ENCODE measurements at places on chromosomes 1 and 21.
A peak's percentile ranks its signal among the peaks of the same experiment; 100 is the strongest.

- no peak for DNase-seq
These were observed 39.9 kb downstream of the SPSB1 start for GRCh38 chr1:9332513-9333143.

DNA sequence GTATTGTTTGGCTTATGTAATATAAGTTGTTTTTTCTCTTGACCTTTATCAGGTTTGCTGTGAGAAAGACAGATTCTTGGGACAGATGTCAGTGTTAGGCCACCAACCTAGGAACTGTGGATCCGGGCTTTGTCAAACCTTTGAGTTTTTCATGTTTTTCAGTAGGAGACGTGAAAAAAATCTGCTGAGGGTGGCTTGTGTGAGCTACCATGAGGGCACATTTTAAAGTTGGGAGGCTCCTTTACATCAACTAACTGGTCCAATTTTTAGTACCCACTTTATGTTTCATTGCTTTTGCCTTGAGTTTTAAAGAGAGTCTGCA lies 801 bp downstream of the RPS6KC1 start:
- no peak for DNase-seq

DNA sequence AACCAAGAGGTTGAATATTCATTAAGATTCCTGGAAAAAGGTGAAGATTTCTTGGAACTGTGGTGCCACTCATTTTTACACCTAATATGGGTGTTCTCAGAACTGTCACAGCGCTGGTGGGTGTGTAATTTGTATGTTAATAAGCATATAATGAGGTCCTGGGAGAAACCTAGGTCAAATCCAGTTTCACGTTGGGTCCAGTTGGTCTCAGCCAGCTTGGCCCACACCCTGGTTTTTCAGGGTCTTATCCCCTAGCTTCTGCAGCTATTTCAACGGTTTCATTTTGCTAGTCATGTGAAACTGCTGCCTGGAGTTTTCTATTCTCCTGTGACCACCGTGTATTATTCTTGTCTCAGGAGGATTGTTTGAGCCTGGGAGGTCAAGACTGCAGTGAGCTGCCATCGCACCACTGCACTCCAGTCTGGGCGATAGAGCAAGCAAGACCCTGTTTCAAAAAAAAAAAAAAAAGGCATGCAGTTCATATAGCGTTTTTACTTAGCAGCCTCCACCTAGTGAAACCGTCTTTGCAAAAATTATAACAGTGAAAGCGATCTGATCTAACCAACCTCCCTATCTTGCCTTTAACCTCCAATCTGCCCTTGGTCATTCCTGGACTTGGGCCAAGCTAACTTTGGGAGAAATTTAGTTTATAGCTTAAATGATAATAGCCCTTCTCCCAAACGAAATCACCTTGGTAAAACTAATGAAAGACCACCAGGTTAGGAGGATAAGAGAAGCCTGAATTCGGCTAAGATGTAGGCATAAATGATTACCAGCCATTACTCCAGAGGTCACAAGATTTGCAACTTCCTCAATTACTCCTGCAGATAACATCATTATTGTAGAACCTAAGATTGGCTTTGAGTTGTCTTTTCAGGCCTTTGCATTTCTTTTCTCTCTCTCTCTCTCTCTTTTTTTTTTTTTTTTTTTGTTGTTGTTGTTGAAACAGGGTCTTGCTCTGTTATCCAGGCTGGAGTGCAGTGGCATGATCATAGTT lies 44.0 kb downstream of the PTAFR start:
- DNase-seq, result peak; percentile 74

DNA sequence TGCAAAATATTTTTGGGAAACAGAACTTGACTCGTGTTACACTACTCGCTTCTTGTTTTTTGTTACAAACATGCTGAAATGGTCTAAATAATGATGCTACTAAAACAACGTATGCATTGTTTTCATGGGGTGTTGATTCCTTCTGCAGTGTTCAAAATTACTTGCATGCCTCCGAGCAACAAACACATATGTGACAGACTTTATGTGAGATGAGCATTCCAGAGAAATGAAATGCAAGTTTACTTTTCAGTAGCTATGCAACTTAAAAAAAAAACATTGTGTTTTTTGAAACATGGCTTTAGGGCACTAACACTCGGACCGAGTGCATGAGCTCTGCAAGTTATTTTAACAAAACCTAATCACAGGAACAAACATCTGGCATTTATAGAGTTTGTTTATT lies 84.8 kb downstream of the CAMTA1 start:
- no peak for DNase-seq

DNA sequence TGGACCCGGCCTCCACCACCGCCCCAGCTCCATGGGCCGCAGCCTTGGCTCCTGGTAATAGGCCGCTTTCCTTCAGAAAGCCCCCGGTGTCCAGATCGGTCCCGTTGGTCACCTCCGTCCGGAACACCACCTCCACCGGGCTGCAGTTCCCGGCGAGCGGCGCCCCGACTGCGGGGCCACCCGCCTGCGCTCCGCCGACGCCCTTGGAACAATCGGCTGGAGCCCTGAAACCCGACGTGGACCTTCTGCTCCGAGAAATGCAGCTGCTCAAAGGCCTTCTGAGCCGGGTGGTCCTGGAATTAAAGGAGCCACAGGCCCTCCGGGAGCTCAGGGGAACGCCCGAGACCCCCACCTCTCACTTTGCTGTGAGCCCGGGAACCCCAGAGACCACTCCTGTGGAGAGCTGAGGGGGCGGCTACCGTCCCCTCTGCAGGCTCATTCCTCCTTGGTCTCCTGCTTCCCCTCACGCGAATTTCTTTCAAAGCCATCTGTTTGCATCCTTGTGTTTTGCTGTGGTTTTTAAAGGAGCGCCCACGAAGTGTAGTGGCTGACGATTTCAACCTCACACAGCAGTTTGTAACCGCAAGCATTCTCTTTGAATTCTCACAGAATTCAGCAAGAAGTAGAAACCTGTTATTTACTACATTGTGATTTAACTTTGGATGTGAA lies 6.0 kb downstream of the FCRLB start:
- DNase-seq, result no peak
